CD4-positive, alpha-beta memory T cell (primary cell): ENCODE measurements at places on chromosomes 5 and 9. TPM values are rescaled to one million over a fixed set of nuclear protein-coding genes. Genes with fewer than 3 reads are reported as not detected.

Gene TMEM232
- 0.40 TPM for polyA plus RNA-seq

DNA sequence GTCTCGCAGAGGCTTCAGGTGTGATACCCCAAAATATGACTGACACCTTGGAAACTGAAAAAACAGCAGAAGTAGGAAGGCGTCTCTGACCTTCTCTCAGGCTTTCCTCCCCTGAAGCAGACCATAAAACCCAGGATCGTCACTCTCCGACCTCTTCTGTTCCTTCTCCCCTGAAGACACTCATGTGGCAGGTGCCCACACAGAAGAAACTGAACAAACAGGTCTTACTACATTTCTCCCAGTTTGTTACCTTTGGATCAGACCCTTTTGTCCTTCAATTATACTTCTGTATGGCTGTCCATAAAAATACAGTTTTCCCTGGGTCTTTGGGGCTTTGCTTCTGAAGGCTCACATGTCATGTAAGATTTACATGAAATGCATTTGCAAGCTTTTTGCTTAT is 10.3 kb upstream of the PRUNE2 start:
- no peak for DNase-seq

DNA sequence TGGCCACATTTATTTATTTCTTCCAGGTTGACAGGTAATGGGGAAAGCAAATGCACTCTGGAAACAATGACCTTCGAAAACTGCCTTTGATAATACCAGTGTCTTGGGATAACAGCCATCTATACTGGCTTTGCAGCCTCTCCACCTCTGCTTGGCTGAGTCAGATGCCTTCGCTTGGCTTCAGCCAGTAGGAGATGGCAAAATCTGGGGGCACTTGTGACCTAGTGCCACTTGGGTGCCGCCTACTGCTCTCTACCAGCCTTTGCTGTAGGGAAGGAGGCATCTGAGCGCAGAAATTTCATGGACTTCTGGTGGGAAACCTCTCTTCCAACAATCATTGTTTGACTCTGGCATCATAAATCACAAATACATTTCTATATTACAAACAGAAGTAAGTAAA is 21.8 kb downstream of the FYB1 start:
- peak; percentile 64 for DNase-seq

Gene SLIT3
- not detected for polyA plus RNA-seq

DNA sequence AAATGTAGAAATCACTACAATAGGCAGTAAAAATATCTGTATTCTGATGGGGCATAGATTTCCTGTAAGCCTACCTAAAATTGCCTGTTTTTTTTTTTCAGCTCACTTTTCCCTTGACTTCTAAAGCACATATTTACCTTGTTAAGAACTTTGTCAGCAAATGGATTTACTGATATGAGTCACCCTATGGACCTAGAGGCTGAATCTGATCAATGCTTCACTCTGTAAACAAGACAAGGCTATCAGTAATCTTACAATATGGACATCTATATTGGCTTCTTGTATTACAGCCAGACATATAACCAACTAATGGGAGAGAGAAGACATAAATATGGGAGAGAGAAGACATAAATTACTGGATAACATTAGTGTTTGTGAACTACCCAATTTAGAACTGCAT is 792.7 kb upstream of the CHD1 start:
- no peak for DNase-seq

GRCh38 chr5:16799796-16800195 is 136.3 kb downstream of the MYO10 start:
- no peak for DNase-seq

Gene SQSTM1
- 212 TPM for polyA plus RNA-seq

Gene BNC2
- not detected for polyA plus RNA-seq

DNA sequence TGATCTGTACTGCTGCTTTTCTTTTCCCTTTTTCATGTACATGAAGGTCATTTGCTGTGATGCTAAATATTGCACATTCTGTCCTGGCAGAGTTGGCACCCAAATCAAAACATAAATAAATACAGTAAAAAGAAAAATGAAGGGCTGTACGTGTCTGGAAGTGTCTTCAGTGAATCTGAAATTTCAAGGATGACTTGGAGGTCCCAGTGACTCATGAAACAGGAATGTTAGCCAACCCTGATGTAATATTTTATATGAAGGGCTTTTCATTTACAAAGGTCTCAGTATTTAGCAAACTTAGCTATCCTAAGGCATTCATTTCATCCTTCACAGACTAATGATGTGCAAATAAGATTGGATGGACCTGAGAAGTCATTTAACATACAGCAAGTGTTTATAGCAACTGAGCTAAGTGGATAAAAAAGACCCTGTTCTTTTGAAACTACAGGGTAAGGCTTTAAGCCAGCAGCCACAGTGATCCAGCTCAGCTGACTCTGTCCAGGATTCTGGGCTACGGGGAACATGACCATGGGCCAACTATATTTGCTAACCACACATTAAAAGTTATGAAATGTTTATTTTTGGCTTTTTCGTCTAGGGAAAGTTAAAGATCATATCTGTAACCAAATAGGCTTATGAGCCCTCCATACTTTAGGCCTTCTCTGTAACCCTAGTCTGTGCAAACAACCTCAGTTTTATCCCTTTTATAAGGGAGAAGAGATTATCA is 104.0 kb upstream of the DMRTA1 start:
- DNase-seq: no peak

Gene PRRX2
- not detected for polyA plus RNA-seq

GRCh38 chr5:40689438-40689837 is 9.7 kb downstream of the PTGER4 start:
- DNase-seq: no peak

- DNase-seq: peak; percentile 51
Observed at GRCh38 chr9:105355781-105356180, 92.1 kb upstream of the FSD1L start.

Gene ITGA1
- polyA plus RNA-seq: 5.5 TPM

- no peak for DNase-seq
Observed at GRCh38 chr5:144487207-144487606, 316.5 kb downstream of the KCTD16 start.

- no peak for DNase-seq
Observed at GRCh38 chr9:27165670-27166069, 56.6 kb downstream of the TEK start.

DNA sequence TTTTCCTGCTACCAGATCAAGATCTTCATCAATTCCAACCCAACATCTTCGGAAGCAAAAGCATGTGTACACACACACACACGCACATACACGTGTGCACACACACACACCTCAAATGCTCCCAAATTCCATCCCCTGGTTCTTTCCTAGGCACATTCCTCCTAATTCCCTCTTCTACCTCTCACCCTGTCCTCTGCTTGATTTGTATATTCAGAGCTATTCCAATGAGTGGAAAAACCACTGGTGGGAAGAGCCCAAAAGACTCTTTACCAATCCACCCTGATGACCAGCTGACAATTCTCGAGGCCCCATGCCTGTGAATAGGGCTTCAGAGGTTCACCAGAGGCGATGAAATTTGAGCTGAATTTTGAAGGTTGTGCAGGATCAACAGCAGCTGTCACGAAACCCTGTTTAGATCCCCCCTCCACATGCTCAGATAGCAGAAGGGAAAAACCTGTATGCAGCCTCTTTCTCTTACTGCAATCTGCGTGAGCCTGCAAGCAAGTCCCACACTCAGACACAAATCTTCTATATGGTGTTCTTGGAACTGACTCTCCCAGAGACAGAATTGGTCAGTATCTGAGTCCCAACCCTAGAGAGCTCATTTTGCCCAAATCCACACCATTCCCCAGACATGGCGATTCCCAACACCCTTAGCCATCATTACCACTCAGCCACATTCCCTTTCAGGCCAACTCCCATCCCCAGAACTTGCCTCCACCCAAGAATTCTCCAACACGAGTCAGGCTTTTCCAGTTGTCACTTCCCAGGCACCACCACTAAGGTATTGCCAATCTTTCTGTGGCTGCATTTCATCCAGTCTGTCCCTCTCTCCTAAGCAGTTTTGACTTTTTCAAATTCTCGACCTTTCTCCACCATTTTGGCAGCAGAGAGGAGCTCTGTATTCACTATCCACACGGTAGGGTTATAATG is 4.3 kb upstream of the TRIO start:
- no peak for DNase-seq

- no peak for DNase-seq
Observed at GRCh38 chr9:111298731-111299598, 31.1 kb downstream of the OR2K2 start.

- DNase-seq: no peak
Observed at GRCh38 chr9:13718539-13718938, 439.0 kb upstream of the MPDZ start.

Gene SLC6A19
- not detected for polyA plus RNA-seq

DNA sequence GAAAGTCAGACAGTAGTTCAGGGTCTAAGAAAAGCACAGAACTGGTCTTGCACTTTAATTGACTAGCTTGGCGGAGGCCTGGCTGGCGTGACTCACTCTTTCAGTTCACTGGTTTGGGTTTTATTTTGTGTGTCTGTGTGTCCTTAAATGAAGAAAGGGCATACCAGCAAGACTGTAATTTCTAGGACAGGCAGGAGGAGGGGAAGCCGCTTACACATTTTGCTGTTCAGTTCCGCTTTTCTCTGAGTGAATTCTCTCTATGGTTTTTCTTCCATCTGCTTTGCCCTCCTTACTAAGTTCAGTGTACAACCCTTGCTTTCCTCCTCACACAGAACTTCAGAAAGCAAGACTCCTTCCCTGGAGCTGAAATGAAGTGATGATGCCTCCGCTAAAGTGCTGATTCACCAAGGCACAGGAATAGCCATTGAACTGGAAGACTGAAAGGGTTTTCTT is 150.8 kb downstream of the MEF2C start:
- DNase-seq: no peak

DNA sequence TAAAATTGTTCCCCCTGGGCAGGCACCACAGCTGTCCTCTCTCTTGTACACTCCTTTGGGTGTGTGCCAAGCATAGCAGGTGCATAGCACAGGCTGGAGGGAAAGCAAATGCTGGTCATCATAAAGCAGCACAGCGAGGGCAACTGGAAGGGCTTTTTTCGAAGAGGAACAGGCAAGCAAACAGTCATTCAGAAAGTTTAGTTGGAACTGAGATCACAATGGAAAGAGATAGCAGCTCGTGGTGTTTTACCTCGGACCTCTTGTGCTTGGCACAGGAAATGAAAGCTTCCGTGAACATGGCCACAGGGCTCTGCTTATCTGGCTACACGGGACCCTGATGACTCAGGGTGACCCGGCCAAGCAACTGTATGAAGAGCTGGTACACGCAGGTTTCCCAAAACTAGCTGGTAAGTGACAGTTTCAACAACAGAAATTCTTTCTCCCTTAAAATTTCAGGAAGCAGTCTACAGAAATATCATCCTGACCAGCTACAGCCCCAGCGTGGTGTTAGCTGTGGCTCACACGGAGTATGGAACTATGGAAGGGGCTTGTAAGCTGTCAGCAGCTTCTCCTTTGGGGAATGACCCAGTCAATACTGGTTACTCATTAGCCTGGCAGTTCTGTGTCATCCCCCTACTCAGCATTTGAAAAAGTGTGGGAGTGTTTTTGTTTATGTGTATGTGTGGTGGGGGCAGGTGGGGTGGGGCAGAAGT is 48.1 kb downstream of the POC5 start:
- DNase-seq: no peak

Gene OTULINL
- polyA plus RNA-seq: 39.6 TPM

Gene TRAF1
- 14.4 TPM for polyA plus RNA-seq

Gene TRIM41
- 1.7 TPM for polyA plus RNA-seq

Gene SPINK6
- not detected for polyA plus RNA-seq

DNA sequence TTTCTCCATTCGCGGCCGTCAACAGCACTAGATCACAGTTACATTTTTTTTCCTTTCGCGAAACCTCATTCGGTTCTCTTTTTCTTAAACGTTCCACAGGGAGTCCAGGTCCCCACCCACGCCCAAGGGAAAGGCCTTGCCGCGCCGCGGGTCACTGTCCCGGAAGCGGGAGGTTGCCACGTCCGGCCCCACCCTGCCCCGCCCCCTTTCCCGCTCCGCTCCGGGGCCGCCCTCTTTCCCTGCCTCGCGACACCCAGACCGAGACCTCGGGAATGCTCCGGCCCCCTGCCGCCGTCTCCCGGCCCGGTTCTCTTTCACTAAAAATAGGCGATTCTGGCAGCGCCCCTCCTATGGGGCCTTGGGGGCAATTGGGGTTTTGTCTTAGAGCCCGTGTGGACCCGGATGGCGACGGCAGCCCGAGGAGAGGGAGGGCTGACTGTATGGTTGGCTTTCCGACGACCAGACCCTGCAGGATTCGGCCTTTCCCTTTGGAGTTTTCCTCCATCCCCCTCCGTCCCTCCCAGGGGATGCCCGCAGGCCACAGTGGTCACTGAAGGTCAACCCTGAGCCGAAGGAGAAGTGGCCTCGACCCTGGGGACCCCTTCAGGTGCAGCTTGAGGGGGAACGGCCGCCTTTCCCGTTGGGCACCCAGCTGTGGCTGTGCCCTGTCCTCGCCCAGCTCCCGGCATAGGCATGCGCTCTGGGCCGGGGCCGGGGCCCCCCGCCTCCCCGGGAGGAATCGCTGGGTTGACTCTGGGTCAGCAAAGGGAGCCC is 2.8 kb upstream of the RACK1 start:
- peak; percentile 53 for DNase-seq

- no peak for DNase-seq
Observed at GRCh38 chr5:133679534-133679933, 67.2 kb upstream of the FSTL4 start.

Gene IFNA21
- not detected for polyA plus RNA-seq

Gene STING1
- polyA plus RNA-seq: 124 TPM

Gene AQP7
- polyA plus RNA-seq: 0.30 TPM

Gene C9orf43
- polyA plus RNA-seq: 0.45 TPM

- no peak for DNase-seq
Observed at GRCh38 chr5:116176121-116176520, 91.3 kb downstream of the COMMD10 start.

Gene SV2C
- 0.02 TPM for polyA plus RNA-seq

Gene BAAT
- polyA plus RNA-seq: not detected

Gene REEP2
- polyA plus RNA-seq: not detected

GRCh38 chr5:142191776-142192175 is 83.2 kb downstream of the NDFIP1 start:
- DNase-seq: no peak

DNA sequence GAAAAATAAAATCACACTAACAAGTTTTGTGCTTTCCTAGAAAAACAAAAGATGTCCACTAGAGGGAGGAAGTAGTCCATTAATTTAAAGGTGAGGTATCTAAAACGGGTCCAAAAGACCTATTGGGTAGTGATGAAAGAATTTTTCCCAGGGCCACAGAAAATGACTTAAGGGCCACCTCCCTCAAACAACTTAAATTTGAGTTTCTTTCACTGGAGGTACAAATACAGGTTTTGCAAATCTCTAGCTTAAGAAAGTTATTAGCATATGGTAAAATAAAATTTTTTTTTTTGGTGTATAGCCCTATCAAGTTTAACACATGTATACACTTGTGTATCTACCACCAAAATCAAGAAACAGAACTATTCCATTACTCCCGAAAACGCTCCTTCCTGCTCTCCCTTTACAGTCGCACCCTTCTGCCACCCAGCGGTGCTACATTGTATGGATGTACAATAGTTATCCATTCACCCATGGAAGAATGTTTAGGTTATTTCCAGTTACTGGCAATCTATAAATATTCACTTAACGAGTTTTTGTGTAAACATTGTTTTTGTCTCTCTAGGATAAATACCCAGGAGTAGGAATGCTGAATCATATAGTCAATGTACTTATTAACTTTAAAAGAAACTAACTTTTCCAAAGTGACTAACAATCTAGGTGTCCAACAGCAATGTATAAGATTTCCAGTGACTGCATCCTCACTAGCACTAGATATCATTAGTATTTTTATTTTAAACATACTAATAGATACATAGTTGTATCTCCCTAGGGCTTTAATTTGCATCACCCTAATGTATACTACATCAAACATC is 21.9 kb downstream of the DEPDC1B start:
- DNase-seq: peak; percentile 29

Gene BHMT
- not detected for polyA plus RNA-seq
